ENCODE measurements at places on chromosomes 7 and 10. TPM values are rescaled to one million over a fixed set of nuclear protein-coding genes. Genes with fewer than 3 reads are reported as not detected.

- DNase-seq = no peak
These were observed 224.0 kb upstream of the GRB10 start for GRCh38 chr7:51006483-51007235.

- no peak for DNase-seq
These were observed 10.8 kb downstream of the ANKRD22 start for GRCh38 chr10:88840881-88841280.

DNA sequence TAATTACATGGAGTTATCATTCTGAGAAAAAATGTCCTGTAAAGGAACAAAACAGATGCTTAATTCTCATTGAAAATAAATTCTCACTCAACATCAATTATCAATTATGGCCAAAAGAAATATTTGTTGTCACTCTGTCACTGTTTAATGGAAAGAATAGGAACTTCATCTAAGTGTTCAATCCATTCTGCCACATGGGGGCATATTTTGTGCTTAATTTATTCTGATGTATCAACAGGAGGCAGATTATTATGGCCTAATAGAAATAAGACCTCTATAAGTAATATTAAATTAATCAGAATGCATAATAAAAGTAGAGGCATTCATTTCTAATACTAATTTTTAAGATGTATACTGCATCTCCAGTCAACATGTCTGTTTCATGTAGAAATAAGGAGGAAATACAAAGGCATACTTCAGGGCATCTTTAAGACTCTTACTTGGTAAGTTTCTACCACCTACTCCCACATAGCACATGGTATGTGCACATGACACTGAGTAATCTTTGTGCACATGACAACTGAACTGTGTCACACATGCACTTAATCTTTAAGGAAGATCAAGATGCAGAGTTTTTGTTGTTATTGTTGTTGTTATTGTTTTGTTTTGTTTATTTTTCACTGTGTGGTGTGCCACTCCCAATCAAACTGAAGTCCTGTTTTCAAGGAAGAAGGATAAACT, 420.4 kb upstream of the SEMA3A start:
- DNase-seq = no peak

DNA sequence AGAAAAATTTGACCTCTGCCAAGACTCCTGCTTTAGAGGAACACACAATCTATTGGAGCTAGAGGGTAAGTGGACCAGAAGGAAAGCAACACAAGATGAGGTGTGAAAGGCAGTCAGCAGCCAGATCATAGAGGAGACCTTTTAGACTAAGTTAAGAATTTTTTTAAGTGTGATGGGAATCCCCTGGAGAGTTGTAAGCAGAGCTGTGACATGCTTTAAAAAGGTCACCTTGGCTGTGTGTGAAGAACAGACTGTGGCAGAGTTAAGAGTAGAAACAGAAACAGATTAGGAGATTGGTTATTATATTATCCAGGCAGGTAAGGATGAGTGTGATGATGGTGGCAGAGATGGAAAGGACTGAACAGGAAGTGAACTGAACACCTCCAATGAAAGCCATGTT, 23.5 kb downstream of the CPEB3 start:
- no peak for DNase-seq

DNA sequence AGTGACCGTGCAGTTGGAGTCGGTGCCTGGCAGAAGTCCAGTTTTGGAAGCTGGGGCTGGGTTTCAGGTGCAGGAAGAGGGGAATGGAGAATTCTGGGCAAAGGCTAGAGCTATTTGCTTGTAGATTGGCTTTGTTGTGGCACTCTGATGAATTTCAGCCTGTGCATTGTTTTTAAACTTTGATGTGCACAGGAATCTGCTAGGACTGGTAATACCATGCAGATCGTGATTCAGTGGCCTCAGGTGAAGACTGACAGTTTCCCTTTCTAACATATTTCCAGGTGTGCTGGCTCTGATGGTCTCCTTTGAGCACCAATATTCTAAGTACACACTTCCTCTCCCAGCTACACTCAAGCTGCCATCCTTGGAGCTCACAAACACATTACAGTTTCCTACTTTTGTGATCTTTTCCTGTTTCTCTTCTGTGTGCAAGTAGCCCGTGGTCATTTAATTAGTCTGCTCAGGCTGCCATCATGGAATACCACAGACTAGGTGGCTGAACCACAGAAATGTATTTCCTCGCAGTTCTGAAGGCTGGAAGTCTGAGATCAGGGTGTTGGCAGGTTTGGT, 55.6 kb downstream of the NOC3L start:
- DNase-seq = no peak

GRCh38 chr10:67923551-67923950, 39.1 kb downstream of the SIRT1 start:
- DNase-seq = no peak

- no peak for DNase-seq
These were observed 127.0 kb downstream of the CCDC3 start for GRCh38 chr10:12874501-12874900.

- DNase-seq = no peak
These were observed 47.7 kb upstream of the PDGFA start for GRCh38 chr7:567305-567883.

DNA sequence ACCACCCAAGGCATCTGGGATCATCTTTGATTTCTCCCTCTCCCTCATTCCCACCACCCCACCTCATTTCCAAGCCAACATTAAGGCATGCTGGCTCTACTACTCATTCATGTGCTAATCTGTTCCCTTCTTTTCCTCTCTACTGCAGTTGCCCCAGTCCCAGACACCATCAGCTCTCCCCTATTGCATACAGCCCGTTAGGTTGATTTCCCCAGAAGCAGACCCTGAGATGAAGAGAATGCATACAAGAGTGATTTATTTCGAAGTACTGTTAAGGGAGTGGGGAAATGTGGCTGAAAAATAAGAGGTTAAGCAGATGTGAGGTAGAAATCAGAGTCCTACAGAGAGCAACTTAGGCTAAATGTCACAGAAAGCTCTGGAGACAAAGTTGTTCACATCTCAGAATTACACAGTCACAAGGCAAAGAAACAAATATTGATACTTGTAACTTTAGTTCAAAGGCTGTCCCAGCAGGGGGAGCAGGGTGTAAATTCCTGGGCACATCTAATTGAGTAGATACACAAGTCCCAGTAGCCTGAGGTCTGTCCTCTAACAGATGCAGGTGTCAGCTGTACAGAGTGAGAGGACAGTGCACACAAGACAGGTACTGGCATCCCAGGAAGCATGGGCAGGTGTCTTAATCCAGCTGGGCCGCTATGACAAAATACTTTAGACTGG, 20.9 kb downstream of the AKR1D1 start:
- no peak for DNase-seq

GRCh38 chr10:103812004-103812403, 43.4 kb downstream of the SH3PXD2A start:
- no peak for DNase-seq

DNA sequence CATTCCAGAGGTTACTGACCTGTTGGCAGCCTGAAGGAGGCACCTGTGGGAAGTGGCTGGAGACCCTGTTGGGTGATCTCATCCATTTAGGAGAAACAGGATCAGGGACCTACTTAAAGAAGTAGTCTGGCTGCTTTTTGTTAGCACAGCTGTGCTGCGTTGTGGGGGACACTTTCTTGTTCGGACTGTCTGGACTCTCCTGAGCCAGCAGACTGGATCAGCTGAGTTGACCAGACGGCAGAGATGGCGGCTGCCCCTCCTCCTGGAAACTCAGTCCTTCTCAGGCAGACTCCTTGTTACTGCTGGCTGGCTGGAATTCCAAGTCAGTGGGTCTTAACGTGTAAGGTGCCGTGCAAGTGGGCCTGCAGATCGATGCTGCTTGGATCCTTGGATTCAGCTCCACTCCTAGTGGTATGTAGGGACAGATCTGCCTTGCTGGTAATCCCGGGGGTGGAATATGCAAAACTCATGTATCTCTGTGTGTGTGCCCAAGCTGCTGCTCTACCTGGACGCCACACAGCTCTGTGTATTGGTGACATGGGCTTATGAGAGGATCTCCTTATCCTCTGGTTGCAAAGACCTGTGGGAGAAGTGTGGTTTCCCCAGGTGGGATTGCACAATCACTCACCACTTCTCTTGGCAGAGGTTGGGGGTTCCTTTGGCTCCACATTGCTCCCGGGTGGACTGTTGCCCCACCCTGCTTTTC, 87.3 kb downstream of the CCSER2 start:
- DNase-seq = no peak

DNA sequence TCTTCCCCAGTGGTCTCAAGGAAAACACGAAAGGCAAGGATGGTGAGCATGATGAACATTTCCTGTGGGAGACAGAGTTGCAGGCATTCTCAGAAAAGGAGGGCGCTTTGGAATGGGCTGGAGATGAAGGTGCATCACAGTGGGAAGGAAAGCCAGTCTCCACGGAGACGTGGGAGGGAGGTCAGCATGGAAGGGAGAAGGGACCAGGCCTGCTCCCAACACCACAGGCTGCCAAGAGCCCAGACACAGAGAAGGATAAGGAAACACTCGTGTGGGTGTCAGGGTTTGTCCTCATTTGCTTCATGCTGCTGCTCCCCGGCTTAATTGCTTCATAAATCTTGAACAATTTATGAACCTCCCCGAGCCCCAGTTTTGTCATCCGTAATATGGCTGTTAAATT, 231.5 kb upstream of the ZNF32 start:
- no peak for DNase-seq

- DNase-seq = no peak
These were observed 177.3 kb upstream of the LYZL2 start for GRCh38 chr10:30806850-30807249.

DNA sequence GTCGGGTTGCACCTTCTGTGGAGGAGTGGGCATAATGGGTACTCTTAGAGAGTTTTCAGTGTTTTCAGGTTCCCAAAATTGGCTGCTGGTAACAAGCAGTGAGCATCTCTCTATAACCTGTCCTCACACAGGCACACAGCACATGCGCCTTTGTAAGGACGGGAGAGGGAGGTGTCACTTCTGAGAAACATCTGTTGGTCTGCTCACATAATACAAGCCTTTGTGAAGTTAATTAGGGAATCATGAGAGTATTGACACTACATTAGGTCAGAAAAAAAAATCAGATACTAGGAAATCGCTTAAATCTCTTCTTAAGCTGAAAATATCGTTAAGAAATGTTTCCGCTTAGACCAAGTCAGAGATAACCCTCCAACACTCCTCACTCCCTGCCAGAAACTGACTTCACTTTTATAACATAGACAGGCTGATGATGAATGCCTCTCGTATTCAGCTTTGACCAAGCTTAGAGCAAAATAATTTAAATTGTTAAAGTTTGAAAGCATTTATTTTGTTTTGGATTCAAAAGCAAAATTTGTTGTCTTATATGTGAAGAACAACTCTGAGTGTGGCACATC, 769.7 kb downstream of the TNS3 start:
- no peak for DNase-seq

DNA sequence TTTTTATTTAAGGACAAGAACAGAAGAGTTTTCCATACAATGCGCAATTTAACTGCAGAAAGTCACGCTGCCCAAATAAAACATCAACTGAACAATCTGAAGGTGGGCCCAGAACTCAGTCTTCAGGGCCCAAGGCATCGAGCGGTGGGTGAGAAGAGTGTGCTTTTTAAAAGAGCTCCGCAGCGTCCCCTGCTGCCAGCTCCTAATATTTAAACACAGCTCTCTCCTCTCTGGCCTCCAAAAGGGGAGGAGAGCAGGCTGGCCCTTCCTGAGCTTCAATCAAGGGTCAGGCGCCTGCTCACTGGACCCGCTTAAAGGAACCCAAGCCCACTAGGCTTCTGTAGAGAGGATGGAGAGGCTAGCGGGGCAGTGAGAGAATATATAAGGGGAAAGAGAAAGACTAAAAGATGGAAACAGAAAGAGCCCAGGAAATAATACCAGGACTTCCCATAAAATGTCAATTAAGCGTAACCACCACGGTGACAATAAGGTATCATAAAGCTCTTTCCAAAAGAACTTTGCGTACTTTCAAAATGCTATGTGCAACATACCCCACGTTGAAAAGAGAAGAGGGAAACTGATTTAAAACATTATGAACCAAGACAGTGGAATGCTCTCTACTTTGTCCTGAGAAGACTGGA, 2.8 kb downstream of the FAM53B start:
- peak; percentile 93 for DNase-seq

- DNase-seq = no peak
These were observed 34.2 kb upstream of the ADRB1 start for GRCh38 chr10:114009281-114009996.

DNA sequence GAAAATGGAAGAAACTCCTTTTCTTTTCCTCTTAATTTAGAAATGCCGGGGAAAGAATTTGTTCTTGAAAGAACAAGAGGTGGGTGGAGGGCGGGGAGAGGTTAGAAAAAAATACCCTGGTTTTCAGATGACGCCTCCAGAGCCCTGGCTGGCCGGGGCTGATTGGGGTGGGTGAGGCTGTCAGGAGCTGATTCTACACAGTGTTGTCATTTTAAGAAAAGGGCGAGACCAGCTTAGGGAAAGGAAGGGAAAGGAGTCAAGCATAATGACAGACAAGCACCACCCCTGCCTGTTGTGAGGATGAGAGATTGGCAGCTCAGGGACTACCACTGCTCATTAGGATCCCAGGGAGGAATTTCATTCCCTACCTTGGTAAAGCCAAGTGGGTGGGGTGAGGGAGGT, 9.9 kb upstream of the FAM180A start:
- DNase-seq = peak; percentile 83

- no peak for DNase-seq
These were observed 24.0 kb upstream of the XPNPEP1 start for GRCh38 chr10:109947111-109947920.

- no peak for DNase-seq
These were observed 657.2 kb downstream of the INHBA start for GRCh38 chr7:41045556-41046123.

DNA sequence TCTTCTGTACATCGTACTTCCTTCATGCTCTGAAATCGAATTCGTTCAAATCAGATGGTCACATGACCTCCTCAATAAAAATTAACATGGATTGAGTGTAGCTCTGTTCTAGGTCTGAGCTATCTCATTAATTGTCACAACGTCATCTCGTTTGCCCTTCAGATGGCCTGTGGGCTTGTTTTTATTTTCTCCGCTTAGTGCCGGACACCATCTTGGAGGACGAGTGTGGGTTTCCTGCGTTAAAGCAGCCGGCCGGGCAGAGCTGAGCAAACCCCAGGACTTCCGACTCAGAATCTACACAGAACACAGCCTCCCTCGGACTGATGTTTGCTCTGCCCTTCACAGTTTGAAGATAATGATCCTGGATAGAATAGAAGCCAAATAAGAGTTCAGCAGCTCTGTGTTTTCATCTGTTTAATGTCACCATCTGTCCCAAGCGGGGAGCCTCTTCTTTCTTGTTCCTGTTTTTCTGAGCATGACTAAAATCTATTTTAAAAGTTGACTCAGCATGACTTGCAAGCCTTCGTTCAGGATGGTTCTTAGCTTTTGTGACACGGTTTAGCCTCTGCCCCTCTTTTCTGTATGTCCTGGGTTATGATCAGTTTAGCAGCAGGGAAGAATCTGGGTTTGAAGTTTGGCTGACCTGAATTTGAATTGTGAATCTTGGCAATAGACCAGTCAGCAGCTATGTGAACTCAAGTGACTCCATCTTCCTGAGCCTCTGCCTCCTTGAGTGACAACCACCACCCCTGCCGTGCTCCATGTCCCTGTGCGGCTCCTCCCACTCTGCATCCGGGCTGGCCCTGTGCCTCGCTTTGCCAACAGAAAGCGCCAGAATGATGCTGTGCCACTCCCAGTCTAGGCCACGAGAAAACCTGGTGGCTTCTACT, 30.6 kb upstream of the GALNTL5 start:
- DNase-seq = peak; percentile 80

TDRD1 gene
- 0.19 TPM for total RNA-seq

RNF32 gene
- not detected for total RNA-seq

SH2D4B gene
- total RNA-seq = 0.52 TPM

NPY4R gene
- not detected for total RNA-seq

FMC1 gene
- total RNA-seq = 6.9 TPM

OR2A7 gene
- total RNA-seq = 4.7 TPM

RSPH10B2 gene
- 0.39 TPM for total RNA-seq

OPN1SW gene
- total RNA-seq = not detected

FFAR4 gene
- total RNA-seq = 0.12 TPM

Data from aorta (tissue), 5 donors.